ENCODE measurements at places on chromosomes 12 and 14.
A peak's percentile ranks its signal among the peaks of the same experiment; 100 is the strongest.

DNA sequence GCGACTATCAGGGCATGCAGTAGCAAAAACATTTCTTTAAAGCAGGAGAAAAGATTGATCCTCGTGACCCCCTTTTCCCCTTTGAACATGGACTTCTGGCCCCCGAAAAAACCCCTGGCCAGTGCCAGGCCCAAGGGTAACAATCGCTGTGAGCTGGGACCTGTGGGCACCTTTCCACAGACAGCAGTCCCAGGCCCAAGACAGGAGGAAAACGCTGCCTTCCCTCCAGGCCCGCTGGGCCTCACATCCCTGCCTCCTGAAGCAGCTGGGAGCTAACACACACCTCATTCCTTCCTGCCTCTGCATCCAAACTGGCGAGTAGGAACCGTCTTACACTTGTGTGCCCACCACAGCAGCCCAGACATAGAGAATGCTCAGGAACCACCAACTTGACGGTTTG lies 1.2 kb downstream of the VWF start:
- no peak for DNase-seq

GRCh38 chr14:106062502-106063272 lies 536.3 kb downstream of the TMEM121 start:
- DNase-seq: no peak

GRCh38 chr14:99574099-99574880 lies 29.7 kb downstream of the CCDC85C start:
- no peak for DNase-seq

DNA sequence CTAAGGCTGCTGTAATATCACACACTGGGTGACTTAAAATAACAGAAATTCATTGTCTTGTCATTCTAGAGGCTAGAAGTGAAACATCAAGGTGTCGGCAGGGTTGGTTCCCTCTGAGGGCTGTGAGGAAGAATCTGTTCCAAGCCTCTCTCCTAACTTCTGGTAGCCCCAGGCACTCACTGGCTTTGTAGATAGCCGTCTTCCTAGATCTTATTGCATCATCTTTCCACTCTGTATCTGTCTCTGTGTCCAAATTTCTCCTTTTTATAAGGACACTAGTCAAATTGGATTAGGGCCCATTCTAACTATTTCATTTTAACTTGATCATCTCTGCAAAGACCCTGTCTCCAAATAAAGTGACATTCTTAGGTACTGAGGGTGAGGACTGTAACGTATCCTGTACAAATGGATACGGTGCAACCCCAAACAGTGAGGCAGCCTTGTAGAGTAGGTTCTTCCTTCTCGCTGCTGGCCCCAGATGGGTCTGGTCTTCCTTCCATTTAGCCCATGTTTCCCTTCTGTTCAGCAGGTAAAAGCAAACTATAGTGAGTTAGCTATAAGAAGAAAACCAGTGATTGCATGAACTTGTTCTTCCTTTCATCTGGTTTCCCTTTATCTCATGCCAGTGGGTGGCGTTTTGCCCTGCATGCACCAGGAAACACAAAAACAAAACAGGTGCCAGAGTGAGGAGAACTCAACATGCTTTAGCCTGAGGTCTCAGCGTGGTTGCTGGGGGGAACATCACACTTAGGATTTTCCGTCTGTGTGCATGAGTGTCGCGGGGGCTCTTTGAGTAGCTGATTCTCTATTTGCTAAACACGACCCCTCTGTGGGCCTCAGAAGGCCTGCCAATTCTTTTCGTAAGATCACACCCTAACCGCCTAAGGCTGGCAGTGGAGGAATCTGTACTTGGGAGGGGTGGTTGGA lies 19.5 kb downstream of the TTC9 start:
- peak; percentile 64 for DNase-seq

DNA sequence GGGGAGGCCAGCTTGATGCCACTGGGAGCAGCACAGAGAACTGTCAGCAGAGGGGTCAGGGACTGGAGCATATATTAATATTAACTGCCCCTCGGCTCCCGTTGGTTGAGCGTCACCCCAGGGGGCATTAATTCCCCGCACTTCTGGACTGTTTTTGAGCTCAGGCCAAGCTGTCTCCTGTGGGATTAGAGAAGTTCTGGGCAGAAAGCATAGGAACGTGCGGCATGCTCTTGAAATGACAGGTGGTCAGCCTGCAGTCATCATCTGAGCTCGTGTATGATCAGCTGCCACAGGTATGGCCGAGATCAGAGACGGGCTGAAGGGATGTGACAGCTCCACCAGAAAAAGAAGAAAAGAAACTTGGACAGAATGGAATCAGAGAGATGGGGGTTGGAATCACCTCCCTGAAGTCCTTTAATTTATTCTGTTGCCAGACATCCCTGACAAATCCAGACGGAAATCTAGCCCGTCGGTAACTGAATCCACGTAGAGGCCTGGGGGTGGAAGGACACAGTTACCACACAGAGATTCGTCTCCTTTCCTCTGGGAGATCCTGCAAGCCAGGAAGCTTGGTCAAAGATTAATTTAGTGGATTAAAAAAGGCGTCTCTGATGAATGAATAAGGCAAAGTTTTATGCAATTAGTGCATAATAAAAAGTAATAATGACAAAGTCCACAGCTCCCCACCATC lies 23.6 kb downstream of the NR1H4 start:
- no peak for DNase-seq

- DNase-seq: peak; percentile 73
These were observed 10.6 kb upstream of the MLXIP start for GRCh38 chr12:122067966-122068365.

DNA sequence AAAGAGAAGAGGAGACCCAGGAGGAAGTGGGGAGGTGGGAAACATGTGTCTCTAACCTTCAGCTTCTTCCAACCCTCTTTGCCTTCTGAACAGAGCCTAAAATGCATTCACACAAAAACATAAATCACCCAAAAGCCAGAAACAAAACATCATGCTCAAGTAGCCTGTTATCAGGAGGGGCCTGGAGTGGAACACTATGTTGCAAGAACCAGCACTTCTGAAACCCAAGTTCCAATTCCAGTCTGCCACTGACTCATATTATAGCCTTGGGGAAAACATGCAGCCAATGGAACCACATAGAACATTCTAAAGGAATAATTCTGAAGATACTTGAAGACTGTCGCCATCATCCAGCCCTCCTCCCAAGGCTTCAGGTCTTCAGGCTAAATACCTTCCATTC lies 169.8 kb upstream of the PLXNC1 start:
- DNase-seq: no peak

- no peak for DNase-seq
These were observed 26.9 kb downstream of the ZFC3H1 start for GRCh38 chr12:71636704-71637115.

- no peak for DNase-seq
These were observed 244.0 kb upstream of the SFSWAP start for GRCh38 chr12:131466932-131467331.

DNA sequence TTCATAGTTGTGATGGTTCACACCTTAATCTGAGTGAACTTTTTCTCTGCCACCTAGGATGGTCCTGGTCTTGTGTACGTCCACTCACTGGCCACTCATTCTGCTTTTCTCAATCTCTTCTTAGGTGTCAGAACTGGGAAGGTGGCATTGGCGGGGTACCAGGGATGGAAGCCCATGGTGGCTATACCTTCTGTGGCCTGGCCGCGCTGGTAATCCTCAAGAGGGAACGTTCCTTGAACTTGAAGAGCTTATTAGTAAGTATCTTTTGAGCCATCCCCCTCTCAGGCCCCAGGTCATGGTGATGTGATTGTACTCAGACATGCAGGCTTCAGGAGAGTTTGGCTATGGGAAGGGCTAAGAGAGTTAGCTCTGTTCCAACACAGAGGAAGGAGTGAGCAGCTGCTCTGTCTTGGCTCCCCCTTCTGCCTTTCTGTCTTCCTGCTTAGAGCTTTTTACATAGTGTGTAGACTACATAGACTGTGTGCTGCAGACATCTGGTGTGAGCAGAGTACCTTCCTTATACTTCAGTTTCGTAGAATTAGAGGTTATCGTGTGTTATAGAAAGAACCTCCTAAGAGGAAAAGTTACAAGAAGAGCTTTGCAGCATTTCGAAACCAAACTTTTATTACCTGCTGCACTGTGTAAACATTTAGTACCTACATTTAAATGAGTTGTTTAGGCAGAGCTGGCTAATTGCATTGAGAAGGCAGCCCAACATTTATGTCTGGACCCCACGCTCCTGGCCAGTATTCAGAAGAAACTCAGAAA lies 54.2 kb downstream of the FNTB start:
- DNase-seq: no peak

DNA sequence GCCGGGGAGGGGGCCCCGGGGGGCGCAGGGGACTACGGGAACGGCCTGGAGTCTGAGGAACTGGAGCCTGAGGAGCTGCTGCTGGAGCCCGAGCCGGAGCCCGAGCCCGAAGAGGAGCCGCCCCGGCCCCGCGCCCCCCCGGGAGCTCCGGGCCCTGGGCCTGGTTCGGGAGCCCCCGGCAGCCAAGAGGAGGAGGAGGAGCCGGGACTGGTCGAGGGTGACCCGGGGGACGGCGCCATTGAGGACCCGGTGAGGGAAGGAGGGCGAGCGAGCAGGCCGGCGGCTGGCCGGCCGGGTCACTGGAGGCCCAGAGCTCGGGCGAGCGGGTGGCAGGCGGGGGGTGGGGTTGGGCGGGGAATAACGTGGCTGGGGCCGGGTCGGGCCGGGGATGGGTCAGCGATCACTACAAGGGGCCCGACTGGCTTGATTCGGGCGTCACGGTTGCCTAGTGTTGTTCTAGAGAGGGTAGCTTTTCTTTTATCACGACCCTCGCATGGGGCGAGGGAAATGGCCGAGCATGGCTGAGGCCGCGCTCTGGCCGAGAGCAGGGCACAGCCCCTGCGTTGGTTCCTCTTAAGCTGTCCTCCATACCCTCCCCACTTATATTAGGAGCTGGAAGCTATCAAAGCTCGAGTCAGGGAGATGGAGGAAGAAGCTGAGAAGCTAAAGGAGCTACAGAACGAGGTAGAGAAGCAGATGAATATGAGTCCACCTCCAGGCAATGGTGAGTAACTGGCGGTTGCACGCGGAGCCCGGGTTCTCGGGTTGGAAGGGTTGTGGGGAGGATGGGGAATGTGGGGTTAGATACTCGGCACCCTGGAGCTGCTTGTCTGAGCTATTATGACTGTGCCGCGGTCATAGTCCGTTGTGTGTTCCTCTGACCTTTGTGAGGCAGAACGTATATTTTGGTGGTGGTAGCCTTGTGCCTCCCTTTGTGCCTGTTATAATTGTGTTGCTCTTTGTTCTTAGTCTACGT lies 603 bp downstream of the PABPN1 start:
- peak; percentile 84 for DNase-seq

DNA sequence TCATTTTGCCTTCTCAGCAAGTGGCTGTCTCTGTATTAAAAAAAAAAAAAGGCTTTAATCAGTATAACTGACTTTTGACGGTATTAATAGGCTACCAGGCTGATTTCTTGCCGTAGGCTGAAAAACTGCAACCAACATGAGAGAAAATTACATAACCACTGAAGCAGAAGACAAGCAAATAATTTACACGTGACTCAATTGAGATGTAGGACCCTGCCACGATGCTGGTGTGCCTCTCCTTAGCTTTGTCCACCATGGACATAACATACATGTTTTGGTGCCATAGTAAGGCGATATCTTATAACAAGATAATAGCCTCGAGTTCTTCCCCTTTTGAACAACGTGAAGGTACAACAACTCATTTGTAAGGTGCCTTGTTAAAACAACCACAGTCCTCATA lies 88.7 kb upstream of the GRIP1 start:
- DNase-seq: no peak

GRCh38 chr12:87784350-87784749 lies 244.9 kb downstream of the C12orf50 start:
- no peak for DNase-seq

GRCh38 chr14:43166163-43166562 lies 1340.9 kb downstream of the FSCB start:
- DNase-seq: no peak

GRCh38 chr12:75581515-75581914 lies 70.1 kb upstream of the KRR1 start:
- DNase-seq: no peak

- no peak for DNase-seq
These were observed 130.1 kb downstream of the KITLG start for GRCh38 chr12:88450136-88450535.

- no peak for DNase-seq
These were observed 10.1 kb downstream of the IL23A start for GRCh38 chr12:56348776-56349175.

- no peak for DNase-seq
These were observed 2.2 kb downstream of the SLC38A2 start for GRCh38 chr12:46370380-46370734.

GRCh38 chr12:87491089-87491488 lies 538.1 kb downstream of the C12orf50 start:
- no peak for DNase-seq
